HT-29 (cell line): ENCODE measurements at places on chromosomes 6 and 20.

DNA sequence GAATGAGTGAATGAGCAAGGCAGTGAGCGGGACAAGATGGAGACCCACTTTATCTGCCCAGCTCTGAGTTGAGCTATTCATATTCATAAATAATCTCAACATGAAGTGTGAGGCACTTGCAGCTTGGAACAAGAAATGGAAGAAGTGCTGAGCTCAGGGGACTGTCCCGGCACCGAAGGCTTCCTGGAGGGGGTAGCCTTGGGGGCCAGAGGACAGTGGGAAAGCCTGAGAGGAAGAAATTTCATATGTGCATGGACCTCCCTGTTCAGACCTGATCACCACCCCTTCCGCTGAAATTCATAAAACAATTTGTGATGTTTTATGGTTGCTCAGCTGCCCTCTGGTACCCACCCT is 103.2 kb downstream of the TOX2 start:
- DNase-seq = no peak

GRCh38 chr6:36358226-36358915 is 21.7 kb upstream of the BNIP5 start:
- DNase-seq = no peak

DNA sequence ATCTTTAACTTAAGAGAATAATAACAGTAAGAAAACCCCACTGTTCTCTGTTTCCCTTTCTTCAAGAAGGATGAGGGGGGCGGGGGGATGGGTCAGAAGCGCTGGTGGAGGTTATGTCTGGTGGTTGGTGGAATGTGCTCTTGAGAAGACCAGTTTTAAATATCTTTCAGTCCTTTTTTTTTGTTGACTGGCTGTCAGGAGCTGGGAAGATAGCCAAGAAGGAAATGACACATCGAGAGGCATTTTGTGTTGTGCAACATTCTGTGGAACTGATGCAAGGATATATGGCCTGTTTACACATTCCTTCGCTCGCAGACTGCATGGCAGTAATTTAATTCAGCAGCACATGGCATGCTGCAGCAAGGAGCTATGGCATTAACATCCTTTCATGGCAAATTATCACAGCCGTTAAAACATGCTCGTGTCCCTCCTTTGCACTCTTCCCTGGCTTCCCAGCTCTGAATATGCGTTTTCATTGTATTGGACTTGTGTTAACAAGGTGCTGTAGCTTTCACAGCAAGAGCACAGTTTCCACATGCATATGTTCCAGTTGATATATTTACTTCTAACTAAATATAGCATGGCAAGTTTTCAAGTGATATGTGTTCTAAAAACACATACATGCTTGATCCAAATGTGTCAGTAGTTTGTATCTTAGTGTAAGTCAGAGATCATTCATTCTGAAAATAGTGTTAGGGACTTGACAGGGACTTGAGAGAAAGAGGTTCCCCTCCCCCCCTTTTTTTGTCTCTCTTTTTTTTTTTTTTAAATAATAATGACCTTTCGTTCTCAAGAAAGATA is 68.2 kb upstream of the SUPT3H start:
- DNase-seq = peak; percentile 97

DNA sequence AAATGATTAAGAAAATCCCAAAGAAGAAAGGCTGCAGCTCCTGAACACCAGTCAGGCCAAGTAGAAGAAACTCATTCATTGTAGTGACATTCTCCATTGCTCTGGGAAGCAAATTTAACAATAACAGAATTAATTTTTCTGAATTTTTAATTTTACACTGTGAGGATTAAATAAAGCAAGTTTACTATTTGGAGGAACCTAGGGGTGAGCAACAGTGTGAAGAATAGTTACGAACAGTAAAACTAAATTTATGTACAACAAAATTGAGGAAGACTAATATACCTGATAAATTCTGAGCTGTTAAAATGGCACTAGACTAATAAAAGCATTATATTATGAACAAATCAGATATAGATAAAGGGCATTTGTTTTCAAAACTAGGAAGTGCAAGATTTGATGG is at the start of gene OR12D3:
OR12D3 (minus strand) TSS at position 101 of the 400 bp plus-strand sequence; CDS start at position 97, 4 bp downstream.
- DNase-seq = no peak

GRCh38 chr6:26336355-26337198 is 28.4 kb upstream of the BTN3A2 start:
- DNase-seq = no peak
